NCI-H1694 (cell line): ENCODE measurements at places on chromosomes 7 and 10.

- DNase-seq: no peak
Measured at GRCh38 chr10:73937333-73938043, 26.6 kb downstream of the PLAU start.

GRCh38 chr7:96337519-96337918, 15.6 kb upstream of the SLC25A13 start:
- DNase-seq: no peak

DNA sequence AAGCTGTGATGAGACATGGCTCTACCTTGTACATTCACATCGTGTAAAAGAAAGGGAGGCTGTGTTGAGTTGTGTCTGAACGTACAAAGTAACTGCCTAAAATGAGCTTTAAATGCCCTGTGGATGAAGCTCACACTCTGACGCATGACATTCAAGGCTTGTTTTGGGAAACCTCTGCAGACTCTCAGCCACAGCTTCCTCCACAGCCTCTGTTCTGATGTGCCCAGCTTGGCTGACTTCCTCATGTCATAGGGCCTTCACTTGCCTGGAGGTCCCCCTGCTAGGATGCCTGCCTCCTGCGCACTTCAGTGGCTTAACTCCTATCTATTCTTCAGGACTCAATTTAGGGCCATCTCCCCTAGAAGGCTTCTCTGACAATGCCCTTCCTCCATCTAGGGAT, 230.0 kb upstream of the HABP2 start:
- no peak for DNase-seq

- no peak for DNase-seq
Measured at GRCh38 chr7:64688988-64689387, 23.1 kb downstream of the ZNF107 start.

- DNase-seq: peak; percentile 75
Measured at GRCh38 chr10:77667426-77668324, 30.1 kb upstream of the KCNMA1 start.

- DNase-seq: no peak
Measured at GRCh38 chr10:70418229-70418628, 14.3 kb downstream of the EIF4EBP2 start.

DNA sequence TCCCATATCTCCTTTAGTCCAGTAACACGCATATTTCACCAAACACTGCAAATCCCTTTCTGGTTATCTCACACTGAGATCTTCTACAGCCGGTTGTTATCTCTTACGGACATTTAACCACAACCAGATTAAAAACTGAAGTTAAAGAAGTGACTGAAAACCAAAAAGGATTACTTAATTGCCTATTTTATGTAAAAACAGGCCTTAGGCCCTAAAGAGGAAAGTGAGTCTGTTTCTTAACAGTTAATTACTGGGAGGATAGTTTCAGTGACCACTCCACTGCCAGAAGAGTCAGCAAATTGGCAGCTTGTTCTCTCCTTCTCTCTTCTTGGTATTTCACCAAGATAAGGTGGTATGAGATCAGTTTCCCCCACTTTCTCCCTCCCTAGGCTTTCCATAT, 161.9 kb upstream of the MEOX2 start:
- no peak for DNase-seq

DNA sequence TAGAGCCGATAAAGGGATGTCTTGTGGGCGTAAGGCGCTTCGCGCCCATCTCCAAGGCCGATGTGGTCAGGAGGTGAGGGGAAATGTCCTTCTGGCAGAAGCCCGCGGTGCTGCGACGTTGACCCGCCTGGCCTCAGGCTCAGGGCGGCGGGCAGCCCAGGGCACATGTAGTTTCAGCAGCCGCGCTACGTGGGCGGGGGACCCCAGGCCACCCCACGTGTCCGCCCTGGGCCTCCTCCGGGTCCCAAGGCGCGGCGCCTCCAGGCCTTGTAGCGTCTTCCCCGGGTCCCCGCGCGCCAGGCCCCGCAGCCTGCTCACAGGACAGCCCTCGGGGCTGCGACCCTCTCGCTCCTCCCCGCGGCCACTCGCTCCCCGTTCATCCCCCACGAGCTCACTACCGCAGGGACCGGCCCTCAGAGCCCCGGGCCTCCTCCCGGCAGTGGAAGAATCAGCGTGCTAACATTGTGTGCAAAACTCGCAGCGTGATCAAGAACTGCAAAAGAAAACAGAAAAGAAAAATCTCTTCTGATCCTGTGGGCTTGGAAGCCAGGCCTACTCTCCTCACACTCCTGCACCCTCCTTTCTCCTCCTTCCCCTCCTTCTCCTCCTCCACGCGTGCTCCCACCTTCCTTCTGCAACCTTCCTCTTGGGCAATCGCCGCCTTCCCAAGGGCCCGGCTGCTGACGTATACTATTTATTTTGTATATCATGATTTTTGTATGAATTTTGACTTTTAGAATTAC, 4.4 kb upstream of the TBX20 start:
- DNase-seq: no peak

DNA sequence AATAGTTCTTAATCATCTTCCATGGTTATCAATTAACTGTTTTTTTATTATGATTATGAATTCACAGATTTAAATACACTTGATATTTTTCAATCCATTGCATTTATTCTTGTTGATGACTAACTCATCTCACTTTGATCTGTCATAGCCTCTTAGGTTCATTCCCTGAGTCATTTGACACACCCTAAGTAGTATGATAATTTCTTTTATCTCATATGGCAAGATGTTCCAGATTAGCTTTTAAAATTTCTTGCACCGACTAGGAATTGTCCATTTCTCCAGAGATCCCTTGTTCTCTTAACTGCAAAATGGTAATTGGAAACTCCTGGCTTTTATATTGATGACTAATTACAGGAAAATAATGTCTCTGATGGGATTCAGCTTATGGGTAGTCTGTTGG, 87.6 kb upstream of the CCDC6 start:
- DNase-seq: no peak

- no peak for DNase-seq
Measured at GRCh38 chr7:12573885-12574284, 3.4 kb downstream of the SCIN start.

GRCh38 chr10:79335470-79336235, 11.6 kb upstream of the PPIF start:
- no peak for DNase-seq

GRCh38 chr7:1941464-1942242, 271.6 kb downstream of the ELFN1 start:
- no peak for DNase-seq

DNA sequence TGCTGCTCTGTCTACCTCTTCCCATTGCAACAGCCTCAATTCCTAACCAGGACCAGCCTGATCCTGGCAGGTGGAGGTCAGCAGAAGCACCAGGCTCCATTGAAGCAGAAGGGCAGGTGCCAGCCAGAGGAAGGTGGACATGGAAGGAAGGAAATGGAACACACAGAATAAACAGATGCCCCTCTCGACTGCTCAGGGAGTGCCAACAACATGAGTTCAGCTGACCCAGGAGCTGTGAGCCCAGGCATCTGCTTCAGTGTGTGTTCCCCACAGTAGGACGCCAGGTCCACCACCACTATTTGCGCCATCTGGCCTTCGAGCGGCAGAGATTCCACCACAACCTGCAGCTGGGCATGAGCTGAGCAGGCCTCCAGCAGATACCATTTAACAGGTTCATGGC, 56.7 kb downstream of the GPAM start:
- DNase-seq: no peak

DNA sequence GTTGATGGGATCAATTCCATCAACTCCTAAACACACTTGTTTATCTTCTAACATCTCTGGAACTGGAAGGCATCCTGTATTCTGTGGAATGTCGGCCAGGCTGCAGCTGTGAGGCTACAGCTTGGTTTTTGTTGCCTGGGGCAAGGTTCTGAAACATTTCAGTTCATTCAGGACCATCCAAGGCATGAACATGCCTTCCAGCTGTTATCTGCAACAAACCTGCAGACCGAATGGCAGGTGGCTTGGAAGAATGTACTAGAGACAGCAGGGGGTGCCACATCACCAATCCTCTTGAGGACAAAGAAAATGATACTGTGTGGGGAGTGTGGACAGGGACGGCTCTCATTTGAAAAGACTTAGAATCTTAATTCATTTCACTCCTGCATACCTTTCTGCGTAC, 12.4 kb downstream of the PAPOLB start:
- no peak for DNase-seq

GRCh38 chr10:116880716-116881482, 31.6 kb downstream of the ENO4 start:
- DNase-seq: no peak

DNA sequence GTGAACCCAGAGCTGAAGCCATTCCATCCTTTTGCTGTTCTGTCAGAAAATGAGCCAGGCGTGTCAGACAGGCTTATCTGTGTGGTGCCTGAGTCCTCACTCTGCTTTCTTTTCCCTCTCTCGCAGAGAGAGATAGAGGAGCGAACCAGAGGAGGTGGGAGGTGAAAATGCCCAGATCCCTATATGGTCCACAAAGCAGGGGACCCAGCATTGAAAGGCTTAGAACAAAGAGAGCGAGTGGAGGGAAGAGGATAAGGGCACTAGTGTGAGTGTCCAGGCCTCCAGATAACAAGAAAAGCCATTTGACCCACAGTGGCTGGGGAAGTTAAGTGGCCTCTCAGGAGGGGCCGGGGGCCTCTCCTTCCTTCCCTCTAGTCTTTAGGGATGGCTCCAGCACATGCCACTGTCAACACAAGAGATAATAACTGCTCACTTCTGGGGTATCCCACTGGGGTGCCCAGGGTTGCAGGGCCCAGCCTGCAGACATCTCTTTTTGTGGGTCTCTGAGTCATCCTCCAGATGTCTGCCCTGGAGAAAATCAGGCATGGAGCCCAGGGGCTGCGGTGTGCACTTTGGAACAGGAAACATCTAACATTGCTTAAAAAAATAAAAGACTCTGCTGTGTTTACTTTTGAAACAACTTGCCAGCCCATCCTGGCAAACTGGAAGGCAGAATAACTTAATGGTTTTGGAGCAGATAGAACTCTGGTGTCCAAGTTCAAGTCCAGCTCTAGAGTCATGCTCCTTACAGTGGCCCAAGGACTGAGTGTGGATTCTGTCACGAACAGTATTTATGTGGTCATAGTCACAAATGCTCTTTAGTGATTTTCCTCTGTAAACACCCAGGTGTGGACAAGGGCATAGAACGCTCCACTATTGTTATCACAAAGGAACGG, 189.5 kb downstream of the CXCL12 start:
- DNase-seq: no peak

DNA sequence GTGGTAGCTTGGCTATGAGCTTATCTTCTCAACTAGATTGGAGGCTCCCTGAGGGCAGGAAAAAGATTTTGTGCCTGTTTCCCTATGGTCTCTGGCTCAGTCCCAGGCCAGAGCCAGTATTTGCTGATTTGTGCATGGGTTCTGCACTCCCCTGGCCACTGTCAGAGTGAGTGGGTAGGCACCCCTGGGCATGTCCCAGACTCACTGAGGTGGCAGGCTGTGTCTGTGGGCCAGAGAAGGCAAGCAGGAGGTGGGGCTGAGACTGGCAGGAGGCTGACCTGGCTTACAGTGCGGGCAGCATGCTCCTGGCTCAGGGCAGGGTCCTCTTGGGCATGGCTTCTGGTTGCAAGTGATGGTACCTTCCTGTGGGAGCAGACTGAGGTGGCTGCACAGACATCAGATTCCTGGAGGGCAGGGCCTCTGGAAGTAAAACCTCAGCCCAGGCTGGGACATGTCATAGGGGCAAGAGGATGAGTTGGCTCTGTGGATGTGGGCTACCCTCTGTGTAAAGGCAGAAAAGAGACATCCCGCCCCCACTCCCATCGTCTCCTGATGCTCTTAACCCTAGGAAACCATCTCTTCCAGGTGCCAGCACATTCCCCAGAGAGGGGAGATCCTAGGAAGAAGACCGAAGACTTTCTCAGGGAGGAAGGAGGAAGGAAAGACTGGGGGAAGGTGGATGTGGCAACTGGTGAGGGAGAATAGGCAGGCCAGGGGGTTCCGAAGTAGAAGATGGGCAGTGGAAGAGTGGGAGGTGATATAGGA, 4.3 kb downstream of the KCP start:
- no peak for DNase-seq

DNA sequence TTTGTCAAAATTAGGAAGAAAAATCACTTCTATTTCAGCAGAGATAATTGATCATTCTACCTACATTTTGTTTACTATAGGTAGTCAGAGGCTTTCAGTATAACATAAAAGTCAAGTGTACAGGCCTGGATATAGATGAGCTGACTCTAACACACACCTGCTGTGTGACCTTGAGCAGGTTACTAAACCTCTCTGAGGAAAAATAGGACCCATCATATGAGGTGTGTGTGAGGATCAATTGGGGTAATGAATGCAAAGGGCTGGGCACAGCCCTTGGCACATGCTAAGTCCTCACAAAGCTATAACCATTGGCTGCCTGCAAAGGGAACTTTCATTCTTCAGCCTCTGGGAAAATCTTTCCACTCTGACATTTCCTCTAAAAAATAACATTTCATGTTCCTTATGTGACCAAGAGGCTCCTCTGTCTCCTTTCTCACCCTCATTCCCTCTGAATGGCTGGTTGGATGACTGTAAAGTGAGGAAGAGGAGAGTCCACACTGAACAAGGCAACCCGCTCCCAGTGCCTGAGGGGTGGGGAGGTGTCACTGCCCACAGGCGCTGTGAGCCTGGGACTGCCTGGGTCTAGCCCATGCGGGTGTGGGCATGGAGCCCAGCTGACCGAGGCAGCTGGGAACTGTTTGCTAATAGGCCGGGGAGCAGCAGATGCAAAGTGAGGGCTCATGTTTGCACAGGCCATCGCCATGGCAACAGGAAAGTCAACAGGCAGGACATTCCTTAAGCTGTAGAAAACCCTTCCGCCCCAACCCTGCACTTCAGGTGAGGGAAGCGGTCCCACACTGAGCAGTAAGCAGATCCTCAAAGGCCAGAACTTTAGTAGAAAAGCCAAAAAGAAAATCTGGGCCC, 36.8 kb downstream of the MYOF start:
- DNase-seq: peak; percentile 26

DNA sequence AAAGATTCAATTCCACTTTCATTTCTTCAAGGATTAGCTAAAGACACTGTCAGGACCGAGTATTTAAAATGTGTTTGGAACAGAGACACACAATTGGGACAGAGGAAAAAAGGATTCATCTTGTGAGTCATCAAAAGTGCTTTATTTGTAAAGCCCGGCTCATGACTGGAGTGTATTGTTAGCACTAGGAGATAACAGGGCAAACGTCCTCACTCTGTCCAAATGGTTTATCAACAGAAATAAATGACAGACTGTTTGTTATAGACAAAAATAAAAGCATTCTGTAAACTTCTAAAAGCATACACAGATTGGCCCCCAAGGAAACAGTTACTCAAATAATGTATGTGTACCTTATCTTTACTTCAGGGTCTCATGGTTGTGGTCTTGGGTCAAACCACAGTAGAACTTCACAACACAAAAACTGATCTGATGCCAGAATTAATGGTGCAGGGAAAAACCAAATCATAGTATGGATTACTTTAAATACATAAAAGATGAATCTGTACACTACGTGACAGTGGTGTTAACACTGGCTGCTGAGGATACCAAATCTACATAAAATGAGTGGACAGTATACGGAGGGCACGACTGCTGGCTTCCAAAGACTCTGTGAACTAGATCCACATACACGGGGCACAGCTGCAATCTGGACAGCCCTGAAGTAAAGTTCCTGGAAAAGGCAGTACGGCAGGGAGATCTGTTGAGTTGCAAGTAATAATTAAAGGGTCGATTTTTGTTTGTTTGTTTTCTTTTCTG, 179.4 kb downstream of the PIP4K2A start:
- DNase-seq: no peak

- DNase-seq: no peak
Measured at GRCh38 chr7:100221231-100221718, 1.5 kb downstream of the PVRIG start.

- no peak for DNase-seq
Measured at GRCh38 chr7:27053153-27053552, 42.6 kb downstream of the HOXA1 start.
